Fibroblast of skin of right quadriceps (primary cell): ENCODE measurements at places on chromosomes 7 and 10.
A peak's percentile ranks its signal among the peaks of the same experiment; 100 is the strongest.

DNA sequence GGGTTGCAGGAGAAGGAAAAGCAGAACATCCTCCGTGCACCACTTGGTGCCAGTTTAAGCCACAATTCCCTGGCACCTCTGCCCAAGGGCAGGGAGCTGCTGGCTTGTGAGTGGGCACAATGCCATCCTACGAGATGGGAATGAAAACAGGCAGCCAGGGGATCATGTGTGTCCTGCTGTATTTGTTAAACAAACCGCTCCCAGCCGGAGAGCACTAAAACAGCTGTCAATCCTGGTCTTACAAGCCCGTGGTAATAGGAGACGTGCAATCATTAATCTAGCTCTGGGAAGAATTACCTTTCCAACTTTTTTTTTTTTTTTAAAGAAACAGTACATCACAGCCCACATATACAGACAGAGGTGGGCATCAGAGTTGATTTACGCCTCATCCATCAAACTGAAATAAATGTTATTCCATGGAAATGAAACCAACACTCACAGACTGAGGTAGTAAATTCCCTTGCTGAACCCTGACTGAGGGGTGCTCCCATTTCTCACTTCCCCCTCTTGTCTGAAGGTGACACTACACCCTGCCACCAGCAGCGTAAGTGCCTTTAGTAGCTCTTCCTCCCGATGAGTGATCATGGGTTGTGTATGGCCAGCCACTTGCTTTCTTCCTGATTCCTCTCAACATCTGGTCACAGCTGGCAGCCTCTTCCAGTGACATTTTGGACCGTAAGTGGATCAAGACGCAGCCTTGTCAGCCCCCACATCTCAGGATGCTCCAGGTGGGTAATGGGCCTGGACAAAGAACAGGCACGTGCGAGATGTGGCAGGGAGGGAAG is 143.8 kb downstream of the TEX36 start:
- no peak for DNase-seq

DNA sequence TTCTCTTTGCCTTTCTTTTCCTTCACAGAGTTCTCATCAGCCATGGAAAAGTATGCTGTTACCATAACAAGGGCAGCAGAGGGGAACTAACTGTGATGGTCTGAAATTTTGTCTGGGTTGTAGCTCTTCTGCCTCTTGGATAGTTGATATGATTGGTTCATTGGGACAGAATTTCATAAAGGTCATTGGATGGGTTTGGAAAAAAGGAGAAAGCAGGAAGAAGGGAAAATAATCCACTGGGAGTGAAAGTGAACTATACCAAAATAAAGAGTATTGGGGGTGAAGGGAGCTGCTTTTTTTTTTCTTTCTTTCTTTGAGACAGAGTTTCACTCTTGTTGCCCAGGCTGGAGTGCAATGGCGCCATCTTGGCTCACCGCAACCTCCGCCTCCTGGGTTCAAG is 5.8 kb downstream of the EIF4EBP2 start:
- DNase-seq = no peak

- DNase-seq = no peak
Measured at GRCh38 chr10:33229949-33230267, 104.6 kb downstream of the NRP1 start.

GRCh38 chr10:96706331-96706853 is 13.9 kb downstream of the PIK3AP1 start:
- DNase-seq = no peak

DNA sequence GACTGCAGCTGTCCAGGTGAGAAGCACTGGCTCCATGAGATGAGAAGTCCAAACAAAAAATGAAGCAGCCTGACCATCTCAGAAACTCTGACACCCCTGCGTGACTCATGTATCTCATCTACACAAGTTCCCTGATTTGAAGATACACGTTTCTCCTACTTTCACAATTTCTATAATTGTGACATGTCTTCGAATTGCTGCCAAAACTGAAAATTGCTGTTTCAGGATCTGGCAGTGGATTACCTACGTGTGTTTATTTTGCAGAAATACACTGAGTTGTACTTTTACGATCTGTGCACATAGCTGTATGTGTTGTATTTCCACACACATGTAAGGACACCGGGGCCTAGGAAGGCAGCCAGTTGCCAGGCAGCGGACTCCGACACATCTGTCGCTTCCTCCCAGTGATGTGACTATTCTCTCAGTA is 53.2 kb downstream of the LARP4B start:
- DNase-seq = no peak

DNA sequence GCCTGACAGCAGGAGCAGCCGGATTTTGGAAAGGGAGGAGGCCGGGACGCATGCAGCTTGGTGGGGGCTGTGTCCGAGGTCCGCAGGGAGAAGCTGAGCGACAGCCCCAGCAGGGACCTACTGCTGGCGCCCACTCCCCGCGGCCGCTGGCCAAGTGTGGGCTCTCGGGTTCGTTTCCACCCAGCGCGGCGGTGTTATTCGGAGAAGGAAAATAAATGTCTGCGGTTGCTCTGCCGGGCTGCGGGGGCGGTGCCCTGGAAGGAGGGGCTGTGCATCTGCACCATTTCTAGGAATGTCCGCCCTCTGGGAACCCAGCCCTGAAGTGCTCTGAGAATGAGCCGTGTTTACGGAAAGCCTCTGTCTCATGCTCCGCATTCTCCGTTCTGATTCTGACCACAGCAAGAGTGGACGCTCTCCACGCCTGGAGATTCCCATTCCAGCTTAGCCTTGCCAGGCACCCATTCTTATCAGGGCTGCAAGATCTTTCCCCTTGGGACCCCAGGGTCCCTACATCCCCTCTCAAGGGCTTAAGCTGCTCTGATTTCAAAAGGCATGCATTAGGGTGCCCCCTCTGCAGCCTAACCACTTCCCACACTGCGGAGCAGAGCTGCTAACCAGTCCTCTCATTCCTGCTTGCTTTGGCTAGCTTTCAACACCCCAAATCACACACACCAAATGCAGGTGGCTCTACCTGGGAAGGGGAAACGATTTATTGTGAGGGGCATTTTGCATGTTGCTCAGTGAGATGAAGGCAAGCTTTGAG is 256.6 kb upstream of the GLI3 start:
- peak; percentile 89 for DNase-seq

DNA sequence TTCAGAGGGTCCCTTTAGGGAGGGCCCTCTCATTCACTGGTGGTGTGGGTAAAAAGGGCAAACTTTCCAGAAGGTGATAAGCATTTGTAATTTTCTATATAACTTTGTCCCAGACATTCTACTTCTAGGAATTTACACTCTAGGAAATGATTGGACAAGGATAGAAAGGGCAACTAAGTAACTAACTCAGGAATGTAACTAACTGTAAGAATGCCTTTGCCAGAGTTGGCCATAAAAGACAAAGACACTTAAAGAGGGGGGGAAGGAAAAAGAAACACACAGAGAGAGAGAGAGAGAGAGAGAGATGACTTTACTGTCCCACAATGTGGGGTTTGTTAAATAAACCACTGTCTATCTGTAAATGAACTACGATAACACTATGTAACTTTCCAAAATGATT is 38.5 kb upstream of the ITPRID1 start:
- DNase-seq = no peak

DNA sequence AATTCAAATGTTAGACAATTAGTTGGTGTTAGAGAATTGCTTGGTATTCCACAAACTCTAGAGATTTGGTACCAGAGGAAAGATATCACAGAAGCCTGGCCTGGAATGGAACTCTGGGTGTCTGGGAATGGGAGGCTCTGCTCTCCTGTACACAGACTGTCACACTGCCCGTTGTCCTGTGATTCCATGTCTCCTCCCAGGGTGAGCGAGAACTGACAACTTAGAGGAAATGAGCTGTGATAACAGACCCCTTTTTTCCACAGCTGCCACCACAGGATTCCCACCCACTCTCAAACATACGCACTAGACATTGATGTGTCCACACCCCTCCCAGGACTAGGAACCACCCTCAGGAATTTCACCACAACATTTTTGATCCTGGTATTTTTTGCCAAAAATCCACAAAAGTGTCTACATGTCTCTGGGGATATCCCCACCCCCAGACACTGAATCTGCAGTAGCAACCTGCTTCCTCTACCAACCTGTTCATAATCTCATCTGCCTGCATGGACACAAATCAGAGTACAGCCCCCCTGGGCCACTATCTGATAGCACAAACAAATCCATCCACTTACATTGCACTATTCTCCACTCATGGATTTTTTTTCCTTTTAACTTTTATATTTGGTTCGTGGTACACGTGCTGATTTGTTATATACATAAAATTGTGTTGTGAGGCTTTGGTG is 4.7 kb downstream of the ZNF273 start:
- DNase-seq = peak; percentile 2

GRCh38 chr7:32887395-32887794 is 4.2 kb downstream of the KBTBD2 start:
- DNase-seq = no peak

- DNase-seq = peak; percentile 3
Measured at GRCh38 chr10:9301148-9301547, 1246.7 kb downstream of the GATA3 start.

DNA sequence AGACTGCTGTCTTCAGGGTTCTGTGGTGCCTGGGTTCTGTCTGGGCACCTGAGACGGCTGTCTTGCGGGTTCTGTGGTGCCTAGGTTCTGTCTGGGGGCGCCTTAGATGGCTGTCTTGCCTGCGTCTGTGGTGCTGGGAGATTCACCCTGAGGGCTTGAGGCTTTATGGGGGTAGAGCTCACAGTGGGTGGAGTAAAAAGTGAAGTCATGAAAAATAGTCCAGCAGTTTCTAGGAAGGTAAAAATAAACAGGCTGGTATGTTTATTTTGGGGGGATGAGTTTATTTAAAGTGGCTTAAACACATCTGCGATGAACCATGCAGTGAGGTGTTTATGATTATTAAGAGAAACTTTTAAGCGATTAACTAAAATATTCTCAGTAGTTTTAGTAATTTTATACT is 64.2 kb downstream of the NKX6-2 start:
- no peak for DNase-seq

DNA sequence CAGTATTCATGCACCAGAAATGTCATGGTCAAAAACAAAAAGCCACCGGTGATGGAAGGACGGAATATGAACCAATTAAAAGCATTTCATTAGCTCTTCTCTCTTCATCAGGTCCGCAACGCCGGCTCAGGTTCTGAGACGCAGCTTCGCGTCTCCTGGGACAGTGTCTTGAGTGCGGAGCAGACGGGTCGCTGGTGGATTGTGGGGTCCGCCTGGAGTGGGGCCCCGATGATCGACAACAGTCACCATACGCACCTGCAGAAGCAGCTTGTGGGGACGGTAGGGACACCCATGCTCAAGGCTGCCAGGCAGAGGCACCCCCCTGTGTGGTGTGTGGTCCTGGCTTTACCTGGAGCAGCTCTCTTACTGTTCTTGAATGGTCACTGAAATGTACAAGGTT is 13.4 kb downstream of the NOM1 start:
- no peak for DNase-seq

GRCh38 chr7:151699147-151699927 is 177.6 kb downstream of the PRKAG2 start:
- peak; percentile 97 for DNase-seq

- DNase-seq = no peak
Measured at GRCh38 chr10:38025283-38025682, 14.8 kb downstream of the ZNF33A start.

DNA sequence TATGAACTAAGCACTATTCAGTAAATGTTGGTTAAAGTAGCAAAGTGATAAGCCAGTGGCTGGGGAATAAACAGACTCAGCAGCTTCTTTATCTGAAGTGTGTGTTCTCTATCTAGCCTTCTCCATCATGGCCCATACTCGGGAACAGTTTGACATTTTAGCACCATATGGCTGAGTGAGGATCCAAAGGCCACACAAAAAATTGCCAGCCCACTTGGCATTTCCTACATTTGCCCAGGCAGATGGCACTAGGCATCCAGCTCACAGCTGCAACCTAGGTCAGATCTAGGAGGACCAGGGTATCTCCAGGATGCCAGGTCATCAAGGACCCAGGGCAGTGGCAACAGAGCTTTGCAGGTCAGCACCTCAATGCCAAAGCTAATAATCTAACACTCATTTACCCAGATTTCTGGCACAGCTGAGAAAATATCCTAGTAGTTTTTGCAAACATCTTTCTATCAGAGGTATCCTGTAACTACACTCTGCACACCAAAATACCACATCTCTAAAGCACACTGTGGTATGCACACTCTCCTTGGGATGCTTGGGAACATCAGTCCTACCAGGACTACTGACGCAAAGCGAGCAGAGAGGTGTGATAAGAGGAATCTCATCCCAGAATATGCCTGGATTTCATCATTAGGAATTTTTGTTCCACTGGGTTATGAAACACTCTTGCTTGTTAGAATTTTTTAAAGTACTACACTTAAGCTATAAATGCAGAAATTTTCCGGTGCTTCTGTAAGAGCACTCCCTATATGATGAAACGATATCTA is 61.7 kb downstream of the DOCK4 start:
- peak; percentile 21 for DNase-seq

GRCh38 chr10:1954300-1954699 is 217.0 kb upstream of the ADARB2 start:
- no peak for DNase-seq

DNA sequence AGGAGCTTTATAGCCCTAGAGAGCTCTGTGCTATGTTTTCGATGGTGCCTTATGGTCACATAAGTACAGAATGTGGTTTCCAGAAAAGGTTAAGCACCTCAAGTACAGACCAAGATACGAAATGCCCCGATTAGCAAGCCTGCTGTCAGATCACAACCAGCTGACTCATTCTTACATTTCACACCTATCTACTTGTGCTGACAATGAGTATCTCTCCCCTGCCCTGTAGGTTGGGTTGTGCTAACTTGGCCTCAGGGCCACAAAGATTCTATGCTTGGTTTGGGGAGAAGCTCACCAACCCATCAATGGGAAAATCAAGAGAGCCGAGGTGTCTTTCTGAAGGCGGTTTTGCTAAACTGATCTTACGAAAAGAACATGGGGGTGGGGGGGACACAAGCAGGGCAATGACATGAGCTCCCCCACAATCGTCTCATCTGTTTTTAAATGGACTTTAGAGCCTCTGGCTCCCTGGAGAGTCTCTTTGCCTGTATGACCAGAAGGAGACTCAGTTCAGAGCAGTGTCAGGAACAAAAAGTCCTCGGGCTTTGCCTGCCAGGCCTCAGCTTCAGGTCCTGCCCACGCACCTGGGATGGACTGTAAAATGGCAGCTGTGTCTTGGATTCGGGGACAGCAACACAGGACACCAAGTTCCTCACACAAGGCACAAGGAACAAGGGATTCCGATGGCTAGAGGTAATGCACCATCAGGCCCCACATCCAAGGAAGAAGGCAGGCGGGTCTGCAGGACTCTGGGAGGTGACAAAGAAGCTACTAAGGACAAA is 55.1 kb downstream of the FAM53B start:
- DNase-seq = no peak

- no peak for DNase-seq
Measured at GRCh38 chr7:96989859-96990317, 15.5 kb upstream of the DLX6 start.

- no peak for DNase-seq
Measured at GRCh38 chr10:118729641-118730258, 25.0 kb downstream of the CACUL1 start.

GRCh38 chr10:127338399-127339110 is 142.2 kb upstream of the INSYN2A start:
- peak; percentile 71 for DNase-seq

DNA sequence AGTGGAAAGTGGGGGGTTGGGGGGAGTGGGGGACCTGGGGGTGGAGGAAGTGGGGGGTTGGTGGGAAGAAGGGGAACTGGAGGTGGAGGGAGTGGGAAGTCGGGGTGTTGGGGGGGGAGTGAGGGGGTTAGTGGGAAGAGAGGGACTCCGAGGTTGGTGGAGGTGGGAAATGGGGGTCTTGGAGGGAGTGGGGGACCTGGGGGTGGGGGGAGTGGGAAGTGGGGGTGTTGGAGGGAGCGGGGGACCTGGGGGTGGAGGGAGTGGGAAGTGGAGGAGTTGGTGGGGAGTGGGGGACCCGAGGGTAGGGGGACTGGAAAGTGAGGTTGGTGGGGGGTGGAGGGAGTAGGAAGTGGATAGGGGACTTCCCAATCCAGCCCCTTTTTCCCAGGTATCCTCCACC is 906 bp upstream of the MMD2 start:
- no peak for DNase-seq
